ENCODE measurements at places on chromosomes 13 and 19.

- DNase-seq: no peak
Observed at GRCh38 chr19:29483641-29483920, 42.2 kb upstream of the VSTM2B start.

GRCh38 chr19:3006075-3006767 lies 22.9 kb downstream of the TLE2 start:
- DNase-seq: no peak

- DNase-seq: no peak
Observed at GRCh38 chr19:57830071-57830602, at the start of gene ZNF587B. Gene ZNF587B (plus strand): TSS chr19:57830299. CDS start chr19:57830529, 230 bp downstream.

DNA sequence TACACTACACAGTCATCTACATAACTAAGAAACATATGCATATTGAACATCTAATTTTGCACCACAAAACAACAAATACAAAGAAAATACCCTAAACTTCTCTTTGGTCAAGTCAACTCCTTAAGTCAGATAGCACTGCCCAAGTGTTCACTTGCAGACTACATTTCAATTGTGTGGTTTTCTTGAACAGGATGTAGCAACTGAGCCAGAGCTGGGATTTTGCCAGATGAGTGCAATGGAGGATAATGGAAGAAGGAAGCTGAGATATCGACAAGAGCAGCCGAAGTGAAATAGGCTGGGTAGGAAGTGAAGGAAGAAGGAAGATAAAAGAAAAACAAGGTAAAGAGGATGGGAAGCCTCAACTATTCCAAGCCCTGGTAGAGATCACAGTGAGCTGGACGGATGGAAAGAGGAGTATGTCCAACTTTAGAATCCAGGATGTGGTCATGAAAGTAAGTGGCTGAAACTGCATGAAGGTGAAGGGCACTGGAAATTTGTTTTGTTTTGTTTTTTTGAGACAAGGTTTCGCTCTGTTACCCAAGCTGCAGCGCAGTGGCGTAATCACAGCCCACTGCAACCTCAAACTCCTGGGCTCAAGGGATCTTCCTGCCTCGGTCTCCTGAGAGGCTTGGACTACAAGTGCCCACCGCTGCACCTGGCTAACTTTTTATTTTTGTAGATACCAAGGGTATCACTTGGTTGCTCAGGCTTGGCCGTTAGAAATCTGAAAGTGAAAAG lies 15.0 kb downstream of the NUFIP1 start:
- no peak for DNase-seq

DNA sequence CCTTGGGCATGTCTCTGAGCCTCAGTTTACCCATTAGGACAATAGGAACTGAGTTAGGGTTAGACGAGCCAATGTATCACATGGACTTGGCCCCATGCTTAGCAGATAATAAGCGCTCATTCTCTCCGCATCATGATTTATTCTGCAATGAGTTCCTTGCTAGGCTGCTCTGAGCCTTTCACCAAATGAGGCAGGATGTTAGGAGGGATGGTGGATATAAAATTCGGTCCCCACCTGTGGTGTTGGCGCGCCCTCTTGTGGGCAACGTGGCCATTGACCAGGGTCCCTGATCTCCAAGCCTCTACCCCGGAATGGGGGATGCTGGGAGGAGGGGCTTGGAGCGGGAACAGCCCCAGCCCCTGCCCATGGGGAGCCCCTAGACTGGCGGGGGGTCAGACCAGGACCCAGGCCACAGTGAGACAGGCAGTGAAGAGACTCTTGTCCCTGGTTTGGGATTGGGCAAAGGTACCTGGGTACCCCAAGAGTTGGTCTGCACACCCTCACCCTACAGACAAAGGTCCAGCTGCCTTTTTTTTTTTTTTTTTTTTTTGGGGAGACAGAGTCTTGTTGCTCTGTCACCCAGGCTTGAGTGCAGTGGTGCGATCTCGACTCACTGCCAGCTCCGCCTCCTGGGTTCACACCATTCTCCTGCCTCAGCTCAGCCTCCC lies 43.9 kb downstream of the CERS4 start:
- peak; percentile 72 for DNase-seq

- no peak for DNase-seq
Observed at GRCh38 chr19:49229416-49229815, 71.8 kb downstream of the TRPM4 start.

DNA sequence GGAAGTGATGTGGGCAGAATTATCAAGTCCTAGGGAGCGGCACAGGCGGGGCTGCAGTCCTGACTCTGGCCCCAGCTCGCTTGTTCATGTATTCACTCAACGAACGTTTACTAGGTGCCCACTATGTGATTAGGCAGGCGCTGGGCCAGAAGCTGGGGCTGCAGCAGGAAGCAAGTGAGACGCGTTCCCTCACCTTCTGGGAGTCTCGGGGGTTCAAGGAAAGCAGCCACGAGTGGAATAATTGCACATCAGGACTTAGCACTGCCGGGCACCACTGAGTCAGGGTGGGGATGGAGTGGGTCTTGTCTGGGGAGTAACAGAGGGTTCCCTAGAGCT lies 2.5 kb upstream of the LMTK3 start:
- DNase-seq: no peak

DNA sequence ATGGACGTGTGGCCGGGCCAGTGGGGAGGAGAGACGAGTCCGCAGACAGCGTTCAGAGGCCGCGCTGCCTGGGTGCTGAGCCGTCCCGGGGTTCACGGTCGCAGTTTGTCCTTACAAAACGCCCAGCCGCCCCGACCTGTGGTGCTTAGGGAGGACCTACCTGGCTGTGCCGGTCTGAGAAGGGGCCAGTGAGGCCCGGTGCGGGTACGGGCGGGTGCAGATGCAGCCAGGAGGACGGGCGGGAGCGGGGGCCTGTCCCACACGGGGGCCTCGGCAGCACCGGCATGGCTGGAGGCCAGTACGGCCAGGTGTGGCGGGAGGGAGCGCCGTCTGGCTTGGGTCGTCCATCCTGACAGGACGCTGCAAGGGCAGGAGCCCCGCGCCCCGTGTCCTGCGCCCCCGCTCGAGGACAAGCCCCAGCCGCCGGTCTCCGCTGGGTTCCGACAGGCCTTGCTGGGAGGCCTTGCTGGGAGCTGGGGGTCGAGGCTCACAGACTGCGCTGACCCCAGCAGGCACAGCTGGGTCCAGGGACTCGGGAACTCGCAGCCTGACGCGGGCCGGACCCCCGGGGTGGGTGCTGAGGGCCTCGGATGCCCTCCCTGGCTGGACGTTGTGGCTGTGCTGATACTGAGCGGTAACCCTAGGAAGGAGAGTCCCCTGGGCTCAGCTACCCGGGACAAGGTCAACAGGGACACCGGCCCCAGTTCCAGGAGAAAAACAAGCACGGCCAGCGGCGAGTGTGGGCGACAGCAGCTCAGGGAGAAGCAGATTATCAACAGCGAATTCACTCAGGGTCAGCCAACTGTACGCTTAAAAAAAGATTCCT lies 5.3 kb upstream of the PROZ start:
- no peak for DNase-seq

GRCh38 chr19:14030997-14031718 lies 404 bp upstream of the IL27RA start:
- DNase-seq: no peak

- no peak for DNase-seq
Observed at GRCh38 chr13:30435911-30436451, 13.7 kb downstream of the UBE2L5 start.

DNA sequence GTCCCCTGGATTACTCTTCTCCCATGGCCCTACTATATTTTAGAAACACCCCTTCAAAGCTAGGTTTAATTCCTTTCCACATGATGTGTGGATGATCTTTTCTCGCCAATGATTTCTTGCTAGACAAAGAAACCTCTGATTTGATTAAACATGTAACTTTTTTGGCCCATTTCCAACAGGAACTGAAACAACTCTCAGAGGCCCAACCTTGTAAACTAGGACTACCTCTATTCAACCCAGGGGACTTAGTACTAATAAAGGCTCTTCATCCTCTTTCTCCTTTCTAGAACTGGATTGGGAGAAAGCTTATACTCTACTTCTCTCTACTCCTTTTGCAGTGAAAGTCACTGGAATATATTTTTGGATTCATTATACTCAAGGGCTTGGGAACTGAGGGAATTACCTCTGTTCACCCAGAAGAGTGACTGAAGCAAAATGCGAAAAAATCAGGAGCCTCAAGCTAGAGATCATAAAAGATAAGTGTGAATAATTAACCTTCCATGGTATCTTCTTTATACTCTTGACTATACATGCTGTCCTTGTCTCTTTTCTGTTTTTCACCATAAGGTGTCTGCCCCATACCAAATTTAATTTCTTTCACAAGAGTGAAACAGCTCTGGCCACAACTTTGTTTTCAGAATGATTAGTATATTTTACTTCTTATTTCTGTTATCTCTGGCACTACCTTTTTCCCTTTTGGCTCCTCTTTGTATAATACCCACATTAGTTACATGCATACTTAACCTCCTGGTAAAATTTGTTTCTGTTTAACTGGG lies 977.6 kb downstream of the SLITRK5 start:
- DNase-seq: no peak

- no peak for DNase-seq
Observed at GRCh38 chr19:32339988-32340874, 5.2 kb upstream of the ZNF507 start.

DNA sequence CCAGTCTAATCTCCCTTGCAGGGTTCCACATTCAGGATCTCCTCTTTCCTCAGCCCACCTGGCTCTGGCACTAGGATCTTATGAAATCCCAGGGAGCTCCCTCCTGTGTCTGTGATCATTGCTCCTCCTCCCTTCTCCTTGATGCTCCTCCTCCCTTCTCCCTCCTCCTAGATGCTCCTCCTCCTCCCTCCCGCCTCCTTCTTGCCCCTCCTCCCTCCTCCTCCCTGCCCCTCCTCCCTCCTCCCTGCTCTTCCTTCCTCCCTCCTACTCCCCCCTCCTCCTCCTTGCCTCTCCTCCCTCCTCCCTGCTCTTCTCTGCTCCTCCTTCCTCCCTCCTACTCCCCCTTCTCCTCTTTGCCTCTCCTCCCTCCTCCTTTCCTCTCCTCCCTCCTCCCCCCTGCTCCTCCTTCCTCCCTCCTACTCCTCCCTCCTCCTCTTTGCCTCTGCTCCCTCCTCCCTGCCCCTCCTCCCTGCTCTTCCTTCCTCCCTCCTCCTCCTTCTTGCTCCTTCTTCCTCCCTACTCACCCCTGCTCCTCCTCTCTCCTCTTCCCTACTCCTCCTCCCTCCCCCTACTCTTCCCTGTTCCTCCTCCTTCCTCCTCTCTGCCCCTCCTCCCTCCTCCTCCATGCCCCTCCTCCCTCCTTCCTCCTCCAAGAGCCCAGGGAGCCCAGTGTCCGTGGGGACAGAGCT lies 14.9 kb upstream of the ZBTB7A start:
- no peak for DNase-seq

GRCh38 chr19:42465827-42466280 lies 23.1 kb upstream of the CXCL17 start:
- no peak for DNase-seq

GRCh38 chr19:292281-292884 lies 1.2 kb upstream of the PLPP2 start:
- no peak for DNase-seq

DNA sequence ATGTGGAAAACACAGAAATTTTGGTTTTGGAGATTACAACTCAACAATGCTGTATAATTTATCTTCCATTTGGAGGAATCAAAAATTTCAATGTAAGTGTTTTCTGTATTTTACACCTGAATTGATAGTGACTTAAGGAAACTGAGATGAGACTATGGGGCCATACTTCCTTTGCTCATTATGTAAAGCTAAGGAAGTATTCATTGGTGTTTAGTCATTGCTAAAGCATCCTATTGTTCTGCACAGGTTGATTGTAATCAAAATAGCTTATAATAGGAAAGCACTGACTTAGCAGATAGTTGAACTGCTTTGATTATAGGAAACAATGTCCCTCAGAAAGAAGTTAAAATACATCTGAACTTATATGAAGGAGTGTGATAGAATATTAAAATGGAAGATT lies 244.4 kb upstream of the SLITRK5 start:
- no peak for DNase-seq

DNA sequence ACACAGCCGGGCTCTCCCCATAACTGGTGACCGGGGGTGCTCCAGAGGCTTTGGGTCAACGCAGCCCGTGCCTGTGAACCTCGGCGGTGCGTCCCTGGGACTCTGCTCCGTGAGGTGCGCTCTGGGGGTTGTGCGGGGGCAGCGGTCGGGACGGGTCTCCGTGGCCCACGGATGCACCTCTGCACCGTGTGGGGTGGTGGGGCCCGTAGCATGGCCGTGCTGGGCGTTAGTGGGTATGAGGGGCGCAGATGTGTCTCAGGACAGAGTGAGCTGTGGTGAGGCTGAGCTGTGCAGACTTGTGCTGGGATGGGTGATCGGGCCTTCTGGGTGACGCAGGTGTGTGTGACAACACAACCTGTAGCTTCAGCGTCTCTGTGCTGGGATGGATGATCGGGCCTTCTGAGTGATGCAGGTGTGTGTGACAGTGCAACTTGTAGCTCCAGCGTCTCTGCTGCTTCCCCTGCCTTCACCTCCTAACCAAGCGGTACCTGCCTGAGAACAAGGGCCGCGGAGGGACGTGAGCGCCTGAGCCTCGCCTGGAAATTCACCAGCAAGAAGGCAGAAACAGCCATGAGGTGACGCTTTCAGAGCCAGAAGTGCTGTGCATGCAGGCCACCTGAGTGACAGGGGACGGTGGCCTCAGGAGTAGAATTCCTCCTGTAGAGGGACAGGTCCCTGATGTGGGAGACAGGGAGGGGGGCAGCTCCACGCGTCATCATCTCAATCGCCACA lies 599 bp downstream of the ZNF331 start:
- DNase-seq: no peak

All from stimulated activated CD4-positive, alpha-beta T cell treated with anti-CD3 and anti-CD28 coated beads, TNF-alpha, amount 100 ng/mL, for 48 hours (primary cell).